ENCODE measurements at places on chromosomes 16 and 17.
A peak's percentile ranks its signal among the peaks of the same experiment; 100 is the strongest.

- DNase-seq, result no peak
These were observed 4.4 kb upstream of the SLC39A11 start for GRCh38 chr17:73096866-73097265.

- DNase-seq, result no peak
These were observed 5.7 kb downstream of the CCDC102A start for GRCh38 chr16:57530522-57531252.

- DNase-seq, result no peak
These were observed 58.2 kb downstream of the RAP1GAP2 start for GRCh38 chr17:2854143-2855055.

GRCh38 chr17:77211681-77212080, 70.9 kb downstream of the SEC14L1 start:
- DNase-seq, result no peak

- no peak for DNase-seq
These were observed 3.4 kb downstream of the CNTNAP4 start for GRCh38 chr16:76280421-76281215.

DNA sequence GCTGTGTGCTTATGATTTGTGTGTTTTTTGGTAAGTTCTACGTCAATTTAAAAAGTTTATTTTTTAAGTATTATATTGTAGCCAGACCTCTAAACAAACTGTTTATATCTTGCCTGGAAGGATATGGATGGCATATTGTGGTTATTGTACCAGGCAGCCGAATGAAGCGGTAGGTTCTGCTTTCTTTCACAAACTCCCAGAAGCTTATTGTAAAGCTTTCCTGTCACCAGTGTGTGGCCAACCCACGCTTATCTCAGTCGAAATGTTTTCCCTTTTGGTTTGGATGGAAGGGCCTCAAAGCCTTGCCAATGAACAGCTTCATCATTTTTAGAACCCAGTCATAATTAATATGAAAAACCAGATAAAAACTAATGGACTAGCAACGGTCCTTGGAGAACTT, 53.1 kb downstream of the CYB5B start:
- no peak for DNase-seq

DNA sequence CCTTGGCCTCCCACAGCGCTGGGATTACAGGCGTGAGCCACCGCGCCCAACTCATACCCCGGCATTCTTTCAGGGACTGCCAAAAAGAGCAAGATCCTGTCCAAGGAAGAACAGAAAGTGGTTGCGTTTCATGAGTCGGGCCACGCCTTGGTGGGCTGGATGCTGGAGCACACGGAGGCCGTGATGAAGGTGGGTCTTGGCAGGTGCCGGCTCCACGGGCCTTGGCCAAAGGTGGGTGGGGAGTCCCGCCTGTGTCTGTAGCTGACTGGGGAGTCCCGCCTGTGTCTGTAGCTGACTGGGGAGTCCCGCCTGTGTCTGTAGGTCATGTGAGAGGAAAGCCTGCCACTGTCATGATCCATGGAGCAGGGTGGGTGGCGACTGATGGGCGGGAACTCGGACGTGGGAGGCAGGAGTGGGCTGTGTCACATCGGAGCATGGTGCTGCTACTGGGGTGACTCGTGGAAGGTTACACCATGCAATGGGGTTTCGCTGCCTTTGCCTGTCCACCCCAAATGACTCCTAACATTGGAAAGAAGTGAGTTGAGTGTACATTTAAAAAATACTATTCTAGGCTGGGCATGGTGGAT, 10.0 kb upstream of the RPL13 start:
- DNase-seq, result no peak

DNA sequence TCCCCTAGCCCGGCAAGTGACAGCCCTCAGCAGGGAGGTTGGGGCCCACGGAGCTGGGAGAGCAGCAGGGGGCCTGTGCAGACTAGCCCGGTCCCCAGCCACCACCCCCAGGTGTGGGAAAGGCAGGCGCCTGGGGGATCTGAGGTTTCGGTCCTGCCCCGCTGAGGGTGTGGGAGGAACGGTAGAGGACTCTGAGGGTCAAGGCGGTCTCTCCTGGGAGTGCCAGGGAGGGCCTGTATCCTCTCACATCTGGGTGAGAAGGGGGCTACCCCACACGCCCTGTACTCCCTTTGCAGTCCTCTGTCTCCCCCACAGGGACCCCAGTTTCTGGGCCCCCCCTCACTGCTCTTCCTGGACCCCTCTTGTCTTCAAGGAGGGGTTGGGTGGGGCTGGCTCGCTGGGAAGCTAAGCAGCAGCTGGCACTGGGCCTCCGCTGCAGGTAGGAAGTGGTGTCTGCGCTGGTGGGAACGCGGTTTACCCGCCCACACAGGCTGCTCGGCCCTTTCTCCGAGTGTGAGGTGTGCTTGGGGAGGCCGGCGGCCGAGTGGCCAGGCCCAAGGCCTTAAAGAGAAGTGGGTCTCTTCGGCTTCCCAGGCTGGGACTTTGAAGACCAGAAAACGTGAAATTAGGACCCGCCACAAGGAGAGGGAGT, 15.4 kb downstream of the CD7 start:
- DNase-seq, result no peak

GRCh38 chr16:65414284-65414984, 292.6 kb upstream of the CDH11 start:
- DNase-seq, result no peak

GRCh38 chr17:75854881-75855309, 240 bp downstream of the WBP2 start:
- DNase-seq, result no peak

- no peak for DNase-seq
These were observed 4.3 kb upstream of the SEZ6 start for GRCh38 chr17:29010129-29010528.

DNA sequence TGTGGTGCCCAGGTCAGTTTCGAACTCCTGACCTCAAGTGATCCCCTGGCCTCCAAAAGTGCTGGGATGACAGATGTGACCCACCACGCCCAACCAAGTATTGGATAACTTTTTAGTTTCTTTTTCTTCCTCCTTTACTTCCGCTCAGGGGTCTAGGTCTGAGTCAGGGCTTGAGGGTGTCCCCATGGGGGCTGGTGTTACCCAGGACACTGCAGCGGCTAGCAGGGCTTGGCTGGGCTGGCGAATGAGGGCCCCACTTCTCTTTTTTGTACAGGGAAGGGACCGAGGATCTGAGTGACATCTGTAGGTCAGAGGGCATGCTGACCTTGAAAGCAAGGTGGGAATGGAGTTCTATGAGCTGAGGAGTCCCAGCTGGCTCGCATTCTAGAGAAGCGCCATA, 24.9 kb downstream of the RAB11FIP3 start:
- no peak for DNase-seq

DNA sequence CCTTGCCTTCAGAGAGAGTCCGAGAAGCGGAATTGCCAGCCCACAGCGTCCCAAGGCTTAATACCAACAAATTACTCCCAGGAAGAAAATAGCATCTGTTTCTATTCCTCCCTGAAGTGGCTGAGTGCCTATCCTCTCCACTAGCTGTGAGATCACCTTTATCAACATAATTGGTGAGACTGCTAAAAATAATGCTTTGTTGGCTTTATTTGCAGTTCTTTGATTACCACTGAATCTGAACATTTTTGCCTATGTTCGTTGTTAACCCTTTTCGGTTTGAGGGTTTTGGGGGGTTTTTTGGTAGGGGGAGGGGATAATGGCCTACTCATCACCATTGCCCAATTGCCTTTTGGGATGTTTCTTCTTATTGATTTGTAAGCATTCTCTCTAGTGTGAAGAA, 31.0 kb downstream of the MMP15 start:
- DNase-seq, result no peak

DNA sequence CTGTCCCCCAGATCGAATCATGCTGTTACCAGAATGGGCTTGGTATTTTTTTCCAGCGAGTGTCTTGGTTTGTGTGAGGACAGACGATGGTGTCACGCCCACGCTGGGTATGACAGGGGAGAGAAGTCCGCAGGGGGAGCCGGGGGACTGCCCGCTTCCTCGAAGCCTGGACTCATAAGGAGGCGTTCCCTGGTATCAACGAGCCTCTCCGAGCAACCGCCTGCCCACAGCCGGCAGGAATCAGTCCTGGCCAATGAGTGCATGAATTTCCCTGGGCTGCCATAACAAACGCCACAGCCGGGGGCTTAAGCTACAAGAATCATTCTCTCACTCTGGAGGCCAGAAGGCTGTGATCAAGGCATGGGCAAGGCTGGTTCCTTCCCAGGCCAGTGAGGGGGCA, 26.1 kb upstream of the JPH3 start:
- no peak for DNase-seq

GRCh38 chr17:58121925-58122324, 26.3 kb upstream of the OR4D1 start:
- DNase-seq, result no peak

DNA sequence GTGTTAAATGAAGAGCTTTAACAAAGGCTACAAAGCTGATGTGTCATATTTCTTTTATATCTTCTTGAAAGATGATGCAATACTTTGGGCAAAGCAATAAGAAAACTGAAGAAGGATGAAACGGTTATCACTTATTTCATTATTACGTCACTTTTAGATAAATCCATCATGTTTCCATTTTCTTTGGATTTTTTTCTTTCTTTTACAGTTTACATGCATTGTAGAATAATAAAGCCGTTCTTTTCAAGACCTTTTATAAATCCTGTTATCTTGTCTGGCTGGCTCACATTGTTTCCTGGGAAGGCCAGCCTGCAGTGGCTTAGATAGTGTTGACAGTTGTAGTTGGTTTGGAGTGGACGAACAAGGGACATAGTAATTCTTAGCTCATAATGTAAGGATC, 28.9 kb downstream of the TANC2 start:
- DNase-seq, result no peak

DNA sequence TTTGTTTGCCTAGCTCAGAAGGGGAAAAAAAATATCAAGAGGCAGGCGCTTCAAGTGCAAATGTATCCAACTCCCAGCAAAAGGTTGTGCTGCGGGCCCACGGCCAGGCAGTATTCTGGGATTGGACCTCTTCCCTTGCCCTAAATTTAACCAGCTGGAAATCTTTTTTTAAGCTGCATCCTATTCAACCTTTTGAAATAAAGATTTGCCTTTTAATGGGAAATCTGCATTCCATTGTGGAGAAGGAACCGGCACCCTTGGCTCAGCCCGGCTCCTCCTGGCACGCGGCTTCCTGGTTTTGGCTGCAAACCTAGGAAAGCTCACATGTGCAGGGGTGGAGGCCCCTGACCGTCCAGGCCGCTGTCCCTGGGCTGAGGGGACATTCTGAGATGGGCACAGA, 38.8 kb upstream of the ENPP7 start:
- DNase-seq, result no peak

DNA sequence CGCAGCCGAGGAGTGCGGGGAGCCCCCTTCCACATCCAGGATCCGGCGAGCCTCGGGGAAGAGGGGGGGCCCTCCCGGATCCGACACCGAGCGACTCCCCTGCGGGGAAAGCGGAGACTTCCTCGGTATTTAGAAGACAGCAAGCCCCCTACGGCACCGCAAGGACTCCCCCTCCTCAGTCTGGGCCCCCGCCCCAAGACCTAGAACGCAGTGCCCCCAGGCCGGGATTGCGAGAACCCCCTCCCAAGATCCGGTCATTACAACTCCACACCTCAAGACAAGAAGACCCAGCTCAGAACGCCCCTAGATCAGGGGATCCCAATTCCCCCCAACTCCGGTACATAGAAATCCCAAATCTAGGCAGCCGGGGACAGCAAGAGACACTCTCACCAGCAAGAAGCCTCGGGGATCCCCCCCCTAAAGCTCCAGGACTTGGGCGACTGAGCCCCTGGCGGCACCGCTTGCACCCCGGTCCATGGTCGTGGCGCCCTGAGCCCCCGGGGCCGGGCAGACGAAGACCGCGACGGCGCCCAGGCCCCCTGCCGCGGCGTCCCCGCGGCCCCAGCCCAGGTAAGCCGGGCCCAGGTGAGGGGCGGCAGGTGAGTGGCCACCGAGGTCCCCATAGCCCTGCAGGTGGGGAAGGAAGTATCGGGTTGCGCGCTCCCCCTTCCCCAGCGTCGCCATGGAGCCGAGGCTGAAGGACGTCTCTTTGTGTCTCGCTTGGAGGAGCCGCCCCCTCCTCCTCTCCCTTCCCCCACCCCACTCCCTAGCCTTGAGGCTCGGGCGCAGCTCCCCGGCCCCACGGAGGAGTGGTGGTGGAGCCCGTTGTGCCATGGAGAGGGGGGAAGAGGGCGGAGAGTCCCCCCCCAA, 641 bp downstream of the SBK1 start:
- no peak for DNase-seq

GRCh38 chr16:85863384-85863774, 35.6 kb upstream of the IRF8 start:
- DNase-seq, result no peak

DNA sequence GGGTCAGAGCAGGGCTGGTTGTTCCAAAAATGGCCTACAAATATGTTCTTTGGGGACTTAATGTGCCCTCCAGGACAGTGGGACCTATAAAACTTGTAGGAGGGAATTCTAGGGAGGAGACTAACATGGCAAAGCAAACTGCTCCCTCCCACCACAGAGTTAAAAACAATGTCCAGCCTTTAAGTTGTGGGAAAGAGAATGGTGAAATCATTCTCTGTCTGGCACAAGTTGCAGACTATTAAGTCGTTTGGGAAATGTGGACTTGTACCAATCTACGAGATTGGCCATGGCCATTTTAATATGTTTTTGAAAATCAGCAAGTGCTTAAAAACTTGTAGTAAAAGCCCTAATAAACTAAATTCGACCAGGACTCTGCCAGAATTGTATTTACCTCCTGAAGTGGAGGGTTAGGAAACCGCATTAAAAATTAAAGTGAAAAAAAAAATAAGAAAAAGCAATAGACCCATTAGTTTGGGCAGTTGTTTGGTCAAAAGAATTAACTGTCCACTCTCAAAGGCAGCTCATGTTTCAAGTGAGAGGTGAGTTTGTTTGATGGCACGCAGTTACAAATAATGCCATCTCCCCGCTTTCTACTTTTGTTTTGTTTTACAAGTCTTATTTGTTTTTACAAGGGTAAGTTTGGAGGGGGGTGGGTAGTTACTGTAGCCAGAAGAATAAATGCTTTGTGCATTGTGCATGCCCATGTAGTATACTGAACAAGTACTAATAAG, 32.4 kb downstream of the ANKFN1 start:
- no peak for DNase-seq

- DNase-seq, result peak; percentile 18
These were observed 35.5 kb upstream of the ZC3H18 start for GRCh38 chr16:88534638-88535190.

DNA sequence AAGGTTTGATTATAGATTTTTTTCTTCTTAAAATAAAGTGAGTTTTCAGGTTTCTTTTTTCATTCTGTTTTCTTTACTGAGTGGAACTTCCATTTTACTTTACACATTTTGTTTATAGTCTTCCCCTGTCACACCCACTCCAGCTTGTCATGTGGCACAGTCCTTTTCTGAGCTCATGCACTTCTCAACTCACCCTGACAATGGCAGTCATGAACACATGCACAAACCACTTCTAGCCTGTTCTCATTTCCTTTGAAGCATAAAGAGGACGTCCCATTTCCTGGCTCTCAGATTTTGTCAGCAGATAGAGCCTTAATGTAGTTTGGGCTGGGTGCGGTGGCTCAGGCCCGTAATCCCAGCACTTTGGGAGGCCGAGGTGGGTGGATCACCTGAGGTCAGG, 168.0 kb downstream of the AHSP start:
- DNase-seq, result no peak

GRCh38 chr16:70610273-70611223, 35.8 kb upstream of the IL34 start:
- no peak for DNase-seq

- no peak for DNase-seq
These were observed 45.2 kb upstream of the KPNB1 start for GRCh38 chr17:47604598-47604927.

Data from stimulated activated CD4-positive, alpha-beta T cell treated with anti-CD3 and anti-CD28 coated beads, Interleukin-12 subunit alpha, Interleukin-12 subunit beta, amount 100 ng/mL, for 48 hours (primary cell).